ENCODE measurements at places on chromosomes 1 and 21.
A peak's percentile ranks its signal among the peaks of the same experiment; 100 is the strongest.

DNA sequence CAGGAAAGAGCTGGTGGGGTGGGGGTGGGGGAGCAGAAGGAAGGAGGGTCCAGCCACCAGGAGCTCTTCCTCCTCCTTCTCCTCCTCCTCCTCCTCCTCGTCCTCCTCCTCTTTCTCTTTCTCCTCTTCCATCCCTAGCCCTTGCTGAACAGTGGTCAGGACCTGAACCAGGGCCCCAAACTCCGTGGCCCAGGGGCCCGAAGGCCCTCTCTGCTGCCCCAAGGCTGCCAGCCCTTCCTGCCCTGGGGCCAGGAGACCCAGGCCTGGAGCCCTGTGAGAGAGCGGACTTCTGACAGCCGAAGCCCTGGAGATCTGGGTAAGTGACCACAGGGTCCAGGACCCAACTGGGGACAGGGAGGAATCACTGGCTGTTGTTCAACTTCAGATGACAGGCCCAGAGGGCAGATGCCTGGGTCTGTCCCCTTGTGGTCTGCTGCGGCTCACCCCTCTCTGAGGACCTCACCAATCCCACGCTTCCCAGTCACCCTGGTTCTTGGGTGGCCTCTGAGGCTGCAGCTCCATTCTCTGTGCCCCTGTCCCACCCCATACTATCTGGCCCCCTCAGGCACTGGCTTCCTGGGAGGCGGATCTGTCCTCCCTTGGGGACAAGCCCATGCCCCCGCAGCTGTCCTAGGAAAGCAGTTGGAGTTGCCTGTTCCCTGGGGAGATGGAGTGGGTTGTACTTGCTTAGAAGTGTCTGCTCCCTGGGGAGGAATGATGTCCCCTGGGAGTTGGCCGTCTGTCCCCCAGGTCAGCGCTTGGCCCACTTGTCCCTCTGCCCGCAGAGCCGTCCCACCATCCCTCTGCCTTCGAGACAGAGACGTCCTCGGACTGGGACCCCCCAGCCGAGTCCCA lies 51.8 kb downstream of the VWA5B1 start:
- no peak for DNase-seq

- DNase-seq: no peak
Observed at GRCh38 chr1:80566123-80566522, 1234.6 kb upstream of the ADGRL2 start.

DNA sequence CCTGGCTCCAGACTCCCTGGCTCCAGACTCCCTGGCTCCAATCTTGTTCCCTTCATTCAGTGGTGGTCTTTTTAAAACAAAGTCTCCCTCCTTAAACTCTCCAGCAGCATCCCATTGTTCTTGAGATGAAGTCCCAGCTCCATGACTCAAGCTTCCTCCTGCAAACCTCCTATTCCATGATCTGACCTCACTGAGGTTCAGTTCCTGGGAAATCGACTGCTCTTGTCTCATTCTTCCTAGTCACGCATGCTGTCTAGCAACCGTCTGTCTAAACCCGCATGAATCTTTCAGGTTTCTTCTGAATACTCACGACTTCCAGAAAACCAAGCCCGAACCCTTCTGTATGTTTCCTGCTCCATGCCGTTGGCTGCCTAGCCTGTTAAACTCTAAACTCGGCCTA lies 91.9 kb downstream of the RAVER2 start:
- DNase-seq: no peak

DNA sequence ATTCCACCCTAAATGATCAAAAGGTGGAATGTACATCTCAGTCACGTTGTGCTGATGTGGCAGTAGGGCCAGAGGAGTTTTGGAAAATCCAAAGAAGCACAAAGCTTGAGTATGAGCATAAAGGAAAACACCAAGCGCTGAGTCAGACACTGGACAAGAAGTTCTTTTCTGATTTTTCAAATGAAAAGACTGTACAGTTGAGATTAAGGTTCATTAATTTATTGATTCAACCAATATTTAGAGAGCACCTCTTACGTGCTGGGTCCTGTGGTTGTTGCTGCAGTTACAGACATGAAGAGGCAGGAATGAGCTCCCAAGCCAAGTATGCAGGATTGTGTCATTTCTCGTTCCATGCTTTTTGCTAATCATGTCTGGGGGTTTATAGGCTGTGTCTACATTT lies 28.9 kb upstream of the APP start:
- no peak for DNase-seq

- DNase-seq: peak; percentile 92
Observed at GRCh38 chr1:36306902-36307456, 811 bp downstream of the SH3D21 start.

DNA sequence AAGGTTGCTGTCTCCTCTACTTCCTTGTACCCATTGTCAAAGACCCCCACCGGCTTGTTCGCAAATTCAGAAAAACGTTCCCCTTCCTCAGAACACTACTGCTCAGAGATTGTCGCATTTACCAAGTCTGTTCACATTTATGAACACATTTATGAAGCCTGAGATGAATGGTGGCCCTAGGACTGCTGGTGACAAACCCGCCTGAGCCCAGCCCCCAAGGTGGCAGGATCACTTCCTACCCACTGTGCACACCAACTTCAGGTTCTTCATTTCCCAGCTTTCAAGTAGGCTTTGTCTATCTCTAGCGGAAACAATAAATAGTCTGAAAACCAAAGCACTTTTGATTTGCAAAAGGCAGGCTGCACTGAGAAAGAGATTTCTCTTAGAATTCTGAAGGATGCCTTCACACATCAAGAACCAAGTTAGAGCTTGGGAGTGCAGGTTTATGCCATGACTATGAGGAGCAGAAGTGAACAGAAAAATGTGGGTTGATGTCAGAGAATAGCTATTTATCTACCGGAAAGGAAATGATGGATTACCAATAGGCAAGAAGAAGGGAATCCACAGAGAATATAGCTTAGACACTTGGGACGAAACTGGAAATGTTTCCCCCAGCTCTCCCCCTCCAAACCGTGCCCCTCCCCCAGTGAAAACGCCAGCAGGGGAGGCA lies 200.5 kb downstream of the TOMM20 start:
- DNase-seq: no peak

- no peak for DNase-seq
Observed at GRCh38 chr1:63704443-63704842, 69.4 kb upstream of the ROR1 start.

- no peak for DNase-seq
Observed at GRCh38 chr1:239247285-239247684, 139.1 kb upstream of the CHRM3 start.

DNA sequence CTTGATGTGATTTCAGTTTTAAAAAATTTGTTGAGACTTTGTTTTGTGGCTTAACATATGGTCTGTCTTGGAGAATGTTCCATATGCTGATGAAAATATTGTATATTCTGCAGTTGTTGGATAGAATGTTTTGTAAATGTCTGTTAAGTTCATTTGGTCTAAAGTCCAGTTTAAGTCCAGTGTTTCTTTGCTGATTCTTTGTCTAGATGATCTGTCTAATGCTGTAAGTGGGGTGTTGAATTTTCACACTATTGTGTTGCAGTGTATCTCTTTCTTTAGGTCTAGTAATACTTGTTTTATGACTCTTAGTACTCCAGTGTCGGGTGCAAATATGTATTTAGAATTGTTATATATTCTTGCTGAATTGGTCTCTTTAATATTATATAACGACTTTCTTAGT lies 10.9 kb upstream of the MPC2 start:
- no peak for DNase-seq

- no peak for DNase-seq
Observed at GRCh38 chr1:88922214-88922613, 30.8 kb upstream of the GTF2B start.

- peak; percentile 50 for DNase-seq
Observed at GRCh38 chr1:206608108-206608698, 4.1 kb downstream of the EIF2D start.

GRCh38 chr1:173476197-173476664 lies 904 bp upstream of the PRDX6 start:
- no peak for DNase-seq

- DNase-seq: no peak
Observed at GRCh38 chr1:199616947-199617346, 410.6 kb upstream of the NR5A2 start.

GRCh38 chr21:30482130-30482529 lies 2.0 kb upstream of the KRTAP19-1 start:
- no peak for DNase-seq

- DNase-seq: no peak
Observed at GRCh38 chr1:39625462-39626273, 13.8 kb downstream of the HEYL start.

GRCh38 chr1:165764277-165764676 lies 4.4 kb downstream of the TMCO1 start:
- DNase-seq: no peak

GRCh38 chr21:46194374-46195334 lies 10.4 kb upstream of the SPATC1L start:
- no peak for DNase-seq

DNA sequence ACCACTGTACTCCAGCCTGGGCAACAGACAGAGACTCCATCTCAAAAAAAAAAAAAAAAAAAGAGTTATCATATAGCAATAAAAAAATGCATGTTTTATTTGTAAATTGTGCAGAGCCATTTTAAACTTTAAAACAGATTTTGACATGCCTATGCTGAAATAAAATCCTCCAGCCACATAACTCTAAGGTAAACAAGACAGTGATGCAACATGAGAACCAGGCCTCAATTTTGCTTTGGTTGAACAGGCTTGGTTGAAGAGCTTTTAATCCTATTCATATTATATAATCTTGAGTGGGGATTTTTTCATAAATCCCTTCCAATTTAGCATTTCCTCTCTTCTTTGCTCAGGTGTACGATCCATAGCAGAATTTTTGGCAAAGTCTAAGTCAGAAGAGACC lies 26.1 kb downstream of the ARMH1 start:
- no peak for DNase-seq

GRCh38 chr1:185594786-185595410 lies 139.3 kb upstream of the HMCN1 start:
- no peak for DNase-seq

GRCh38 chr1:31796707-31797106 lies 19.1 kb downstream of the SPOCD1 start:
- no peak for DNase-seq

- peak; percentile 37 for DNase-seq
Observed at GRCh38 chr1:31617916-31618746, 642 bp downstream of the HCRTR1 start.

GRCh38 chr1:23957096-23957495 lies 2.5 kb upstream of the PNRC2 start:
- DNase-seq: no peak

GRCh38 chr1:234478152-234478480 lies 863 bp downstream of the TARBP1 start:
- peak; percentile 56 for DNase-seq

GRCh38 chr1:43824795-43825194 lies 108.8 kb upstream of the ARTN start:
- DNase-seq: no peak

GRCh38 chr1:239428120-239428710 lies 41.8 kb downstream of the CHRM3 start:
- no peak for DNase-seq

DNA sequence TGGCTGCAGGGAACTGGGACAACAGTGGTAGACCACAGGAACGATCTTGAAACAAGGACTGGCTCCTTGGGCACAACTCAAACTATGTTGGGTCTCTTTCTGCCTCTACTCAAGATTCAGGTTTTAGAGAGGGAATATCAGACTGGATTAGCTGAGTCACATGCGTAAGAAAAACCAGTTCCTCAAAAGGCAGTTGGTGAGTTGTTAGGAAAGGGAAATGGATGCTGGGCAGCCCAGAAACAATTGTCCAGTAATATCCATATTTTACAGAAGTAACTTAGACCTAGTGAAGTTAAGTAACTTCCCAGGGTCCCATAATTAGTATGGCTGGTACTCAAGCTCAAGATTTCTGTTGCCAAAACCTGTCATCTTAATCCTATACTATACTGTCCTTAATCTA lies 27.0 kb upstream of the TMEM39B start:
- DNase-seq: no peak

- no peak for DNase-seq
Observed at GRCh38 chr21:45448283-45448809, 43.4 kb downstream of the COL18A1 start.

- DNase-seq: no peak
Observed at GRCh38 chr1:86154571-86155050, 2.0 kb downstream of the COL24A1 start.

- DNase-seq: no peak
Observed at GRCh38 chr1:31567956-31568570, 8.3 kb upstream of the TINAGL1 start.

DNA sequence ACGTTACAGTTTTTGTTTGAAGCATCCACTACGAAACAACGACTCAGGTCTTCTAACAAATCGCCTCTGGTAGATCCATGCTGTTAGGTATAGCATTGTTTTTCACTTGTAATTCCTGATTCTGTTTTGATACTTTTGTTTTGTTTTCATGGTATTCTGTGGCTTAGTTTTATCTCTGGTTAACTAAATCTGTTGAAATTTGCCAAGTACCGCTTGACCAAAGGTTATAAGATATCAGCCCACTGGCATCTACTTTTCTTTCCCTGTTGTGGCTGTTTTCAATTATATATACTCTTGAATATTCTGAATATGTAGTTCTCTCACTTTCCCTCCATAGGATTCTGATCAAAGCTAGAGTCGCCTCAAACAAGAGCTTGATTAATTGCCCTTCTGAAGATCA lies 274.8 kb upstream of the C1orf105 start:
- DNase-seq: no peak

DNA sequence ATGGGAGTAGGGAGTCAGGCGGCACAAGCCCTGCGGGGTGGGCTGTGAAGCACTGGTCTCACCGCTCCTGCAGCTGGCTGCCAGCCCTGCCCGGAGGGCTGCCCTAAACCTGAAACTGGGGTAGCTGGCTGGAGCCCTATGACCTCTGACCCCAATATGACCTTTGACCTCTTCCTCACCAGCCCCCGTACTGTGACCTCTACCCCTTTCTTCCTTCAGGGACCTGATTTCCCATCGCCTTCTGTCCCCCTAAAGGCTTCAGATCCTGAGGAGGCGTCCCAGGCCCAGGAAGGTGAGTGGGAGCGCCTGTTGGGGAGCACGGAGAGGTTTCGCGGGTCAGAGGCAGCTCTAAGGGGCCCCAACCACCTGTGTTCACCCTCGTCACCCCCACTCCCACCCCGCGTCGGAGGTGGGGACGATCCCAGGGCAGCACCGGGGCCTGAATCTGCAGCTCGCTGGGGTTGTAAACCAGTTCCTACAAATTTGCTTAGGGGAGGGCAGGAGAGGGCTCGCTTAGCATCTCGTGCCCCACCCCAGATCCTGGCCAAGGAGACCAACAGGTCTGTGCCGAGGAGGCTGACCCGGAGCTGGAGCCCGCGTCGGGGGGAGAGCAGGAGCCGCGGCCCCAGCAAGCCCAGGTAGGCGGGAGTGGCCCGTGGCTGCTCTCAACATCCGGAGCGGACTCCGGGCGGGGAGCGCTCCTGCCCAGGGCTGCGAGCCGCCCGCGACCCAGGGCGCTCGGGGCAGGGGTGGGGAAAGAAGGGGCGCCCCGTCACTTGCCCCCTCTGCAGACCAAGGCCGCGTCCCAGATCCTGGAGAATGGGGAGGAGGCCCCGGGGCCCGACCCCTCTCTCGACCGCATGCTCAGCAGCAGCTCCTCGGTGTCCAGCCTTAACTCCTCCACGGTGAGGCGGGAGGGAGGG lies 7.3 kb downstream of the SYTL1 start:
- no peak for DNase-seq

- no peak for DNase-seq
Observed at GRCh38 chr1:166129006-166129405, 37.8 kb downstream of the FAM78B start.

GRCh38 chr1:157806431-157807149 lies 13.3 kb downstream of the FCRL1 start:
- no peak for DNase-seq

GRCh38 chr1:228198977-228199590 lies 8.8 kb upstream of the OBSCN start:
- DNase-seq: no peak

GRCh38 chr1:173861731-173862145 lies 6.1 kb downstream of the GAS5 start:
- DNase-seq: peak; percentile 15

Measured in stimulated activated CD8-positive, alpha-beta memory T cell treated with anti-CD3 and anti-CD28 coated beads, Interleukin-2, amount 100 ng/mL, for 48 hours (primary cell).